ENCODE measurements at places on chromosomes 12 and 14. TPM values are rescaled to one million over a fixed set of nuclear protein-coding genes. Genes with fewer than 3 reads are reported as not detected.

Gene DEGS2
- 0.61 TPM for total RNA-seq

Gene SIX6
- total RNA-seq = not detected

DNA sequence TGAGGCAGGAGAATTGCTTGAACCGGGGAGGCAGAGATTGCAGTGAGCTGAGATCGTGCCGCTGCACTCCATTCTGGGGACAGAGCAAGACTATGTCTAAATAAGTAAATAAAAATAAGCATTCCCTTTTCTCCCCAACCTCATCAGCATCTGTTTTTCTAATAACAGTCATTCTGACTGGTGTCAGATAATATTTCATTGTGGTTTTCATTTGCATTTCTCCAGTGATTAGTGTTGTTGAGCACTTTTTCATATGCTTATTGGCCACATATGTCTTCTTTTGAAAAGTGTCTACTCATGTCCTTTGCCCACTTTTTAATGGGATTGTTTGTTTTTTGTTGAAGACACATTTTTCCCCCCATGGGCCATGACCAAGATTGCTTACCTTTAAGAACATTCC lies 243.2 kb downstream of the ADAMTS20 start:
- H3K27ac ChIP-seq = no peak overlapping the region
- H3K4me1 ChIP-seq = no peaks in the 10 kb centered on the region
- DNase-seq = no peak
- no peaks in the 10 kb centered on the region for H3K36me3 ChIP-seq

DNA sequence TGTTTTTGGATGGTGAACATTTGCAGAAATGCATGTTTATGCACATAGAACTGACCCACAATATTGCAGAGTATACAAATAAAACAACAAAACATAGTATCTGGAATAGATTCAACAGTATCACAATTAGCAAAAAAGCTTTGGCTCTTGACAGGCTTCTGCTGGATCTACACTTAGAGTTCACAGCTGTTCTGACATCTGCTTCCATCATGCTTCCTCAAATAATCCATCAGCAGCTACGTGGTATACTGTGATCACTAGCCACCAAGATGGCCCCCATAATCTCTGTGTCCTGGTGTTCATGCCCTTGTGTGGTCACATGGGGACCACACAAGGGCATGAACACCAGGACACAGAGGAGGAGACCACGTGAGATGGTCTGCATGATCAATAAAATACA lies 166.6 kb upstream of the CCDC198 start:
- no peaks in the 10 kb centered on the region for H3K36me3 ChIP-seq
- no peaks in the 10 kb centered on the region for H3K27me3 ChIP-seq
- no peak for DNase-seq
- no peak overlapping the region for H3K27ac ChIP-seq
- H3K4me1 ChIP-seq = no peaks in the 10 kb centered on the region

Gene KRT85
- total RNA-seq = not detected

GRCh38 chr12:86230516-86231146 lies 25.6 kb downstream of the MGAT4C start:
- no peak overlapping the region for H3K4me3 ChIP-seq
- H3K4me1 ChIP-seq = no peaks in the 10 kb centered on the region
- H3K27ac ChIP-seq = no peak overlapping the region
- no peak for DNase-seq

- peaks cover 15% of the 10 kb centered on the region for H3K4me1 ChIP-seq
- no peaks in the 10 kb centered on the region for H3K36me3 ChIP-seq
- no peak overlapping the region for H3K27ac ChIP-seq
Observed at GRCh38 chr14:95953111-95953724, 76.6 kb downstream of the TUNAR start.

- H3K4me1 ChIP-seq = no peaks in the 10 kb centered on the region
- DNase-seq = no peak
- no peaks in the 10 kb centered on the region for H3K27me3 ChIP-seq
- no peak overlapping the region for H3K4me3 ChIP-seq
Observed at GRCh38 chr12:107748472-107748871, 12.5 kb downstream of the PRDM4 start.

Gene P2RX2
- 0.84 TPM for total RNA-seq

- H3K4me1 ChIP-seq = peaks cover 4% of the 10 kb centered on the region
- no peaks in the 10 kb centered on the region for H3K36me3 ChIP-seq
- H3K4me3 ChIP-seq = no peak overlapping the region
- no peak overlapping the region for H3K27ac ChIP-seq
- DNase-seq = no peak
Observed at GRCh38 chr14:99601361-99601831, 2.6 kb downstream of the CCDC85C start.

- H3K4me3 ChIP-seq = no peak overlapping the region
- no peak overlapping the region for H3K27ac ChIP-seq
- no peak for DNase-seq
- no peaks in the 10 kb centered on the region for H3K27me3 ChIP-seq
Observed at GRCh38 chr12:10354071-10354470, 35.8 kb downstream of the KLRK1 start.

GRCh38 chr14:82075566-82075965 lies 541.9 kb upstream of the SEL1L start:
- no peak overlapping the region for H3K4me3 ChIP-seq
- DNase-seq = peak; percentile 83
- peaks cover 2% of the 10 kb centered on the region for H3K4me1 ChIP-seq
- no peak overlapping the region for H3K27ac ChIP-seq
